NCI-H345 (cell line): ENCODE measurements at places on chromosomes 2 and 18.
A peak's percentile ranks its signal among the peaks of the same experiment; 100 is the strongest.

GRCh38 chr2:144132357-144132756 is 387.6 kb downstream of the ZEB2 start:
- no peak for DNase-seq

GRCh38 chr2:199404841-199405240 is 52.9 kb downstream of the SATB2 start:
- DNase-seq, result no peak

GRCh38 chr2:217903859-217904613 is 98.8 kb downstream of the TNS1 start:
- no peak for DNase-seq

DNA sequence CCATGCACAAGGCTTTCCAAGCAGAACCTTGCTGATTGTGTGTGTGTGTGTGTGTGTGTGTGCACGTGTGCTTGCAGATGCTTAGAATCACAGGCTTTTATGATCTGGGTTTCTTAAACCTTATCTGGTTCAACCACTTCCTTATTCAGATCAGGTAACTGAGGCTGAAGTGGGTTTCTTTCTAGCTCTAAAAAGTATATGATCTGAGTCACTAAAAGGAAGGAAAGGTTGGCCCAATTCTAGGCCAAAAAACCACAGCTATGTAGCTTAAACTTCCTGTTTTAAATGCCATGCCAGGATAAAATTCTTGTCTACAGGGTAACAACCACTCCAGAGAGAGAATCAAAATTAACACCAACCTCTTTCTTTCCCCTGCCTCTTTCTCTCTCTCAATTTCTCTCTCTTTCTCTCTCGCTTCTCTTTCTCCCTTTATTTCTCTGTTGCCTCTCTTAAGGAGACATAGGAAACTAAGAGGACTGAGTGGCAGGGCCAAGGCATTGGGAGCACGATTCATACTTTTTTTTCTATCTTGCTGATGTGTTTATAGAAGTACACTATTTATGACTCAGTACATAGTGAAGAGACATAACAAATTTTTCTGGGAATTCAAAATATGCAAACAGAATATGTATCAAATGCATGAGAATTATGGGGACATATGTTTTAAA is 140.3 kb downstream of the TRIB2 start:
- no peak for DNase-seq

DNA sequence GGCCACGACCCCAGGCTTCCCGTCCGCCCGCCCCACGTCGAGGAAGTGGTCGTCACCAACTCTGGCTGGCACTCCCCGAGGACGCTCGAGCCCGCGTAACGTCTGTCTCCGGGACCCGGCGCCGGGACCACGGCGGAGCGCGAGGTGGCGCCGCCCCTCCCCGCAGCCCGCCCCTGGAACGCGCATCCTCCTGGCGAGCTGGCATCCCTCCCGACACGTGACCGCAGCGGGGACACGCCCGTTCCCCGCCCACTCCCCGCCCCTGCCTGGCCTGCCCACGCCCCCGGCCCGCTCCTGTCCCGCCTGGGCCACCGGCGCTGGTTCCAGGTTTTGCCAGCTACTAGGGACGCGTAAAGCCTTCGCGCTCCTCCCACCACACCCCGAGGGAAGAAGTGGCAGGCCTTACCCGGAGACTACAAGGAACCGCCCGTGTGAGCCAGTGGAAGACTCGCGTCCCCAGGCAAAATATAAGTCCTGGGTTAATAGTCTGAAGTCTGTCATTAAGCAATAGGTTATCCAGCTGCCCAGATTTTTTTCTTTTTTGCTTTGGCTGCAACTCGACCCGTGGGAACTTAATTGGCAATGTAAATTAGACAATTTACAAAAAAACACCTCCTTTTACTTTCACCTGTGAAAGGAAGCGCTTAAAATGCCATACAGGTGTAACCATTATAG is at the start of gene OSBPL1A:
OSBPL1A (minus strand) TSS at position 131 of the 675 bp plus-strand sequence. CDS start 20,291 bp downstream, outside the sequence.
- peak; percentile 96 for DNase-seq

DNA sequence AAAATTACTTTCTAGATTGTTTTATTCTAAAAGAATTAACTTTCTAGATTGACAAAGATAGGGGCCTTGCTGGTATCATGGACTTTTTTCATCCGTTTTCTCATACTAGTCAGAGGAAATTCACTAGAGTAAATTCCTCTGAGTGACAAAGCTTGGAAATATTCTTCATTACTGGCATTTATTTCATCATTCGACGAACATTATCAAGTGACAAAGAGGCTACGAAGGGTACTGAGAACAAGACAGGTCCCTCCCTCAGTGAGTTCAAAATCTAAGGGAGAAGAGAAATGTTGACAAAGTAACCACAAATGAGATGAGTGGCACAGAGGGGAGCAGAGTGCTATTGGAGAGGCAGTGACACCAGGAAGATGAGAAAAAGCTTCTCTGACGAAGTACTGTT is 4.3 kb downstream of the EPG5 start:
- no peak for DNase-seq

DNA sequence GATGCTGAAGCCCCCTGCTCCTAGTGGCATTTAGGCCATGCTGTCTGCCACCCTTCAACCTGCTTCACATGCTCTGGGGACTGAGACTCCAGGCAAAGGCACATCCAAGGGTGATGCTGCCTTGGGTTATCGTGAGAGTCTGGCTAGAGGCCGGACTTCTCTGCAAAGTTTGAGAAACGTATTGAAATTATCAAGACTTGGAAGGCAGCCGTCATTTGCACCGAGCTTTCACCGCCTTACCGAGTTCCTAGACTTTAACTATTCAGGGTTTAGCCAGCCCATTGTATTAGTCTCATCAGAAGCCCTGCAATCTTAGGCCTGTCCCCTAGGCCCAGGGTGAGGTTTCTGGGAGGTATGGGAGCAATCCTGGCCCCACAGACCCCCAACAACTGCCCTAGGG is 34.0 kb downstream of the RDH14 start:
- no peak for DNase-seq

DNA sequence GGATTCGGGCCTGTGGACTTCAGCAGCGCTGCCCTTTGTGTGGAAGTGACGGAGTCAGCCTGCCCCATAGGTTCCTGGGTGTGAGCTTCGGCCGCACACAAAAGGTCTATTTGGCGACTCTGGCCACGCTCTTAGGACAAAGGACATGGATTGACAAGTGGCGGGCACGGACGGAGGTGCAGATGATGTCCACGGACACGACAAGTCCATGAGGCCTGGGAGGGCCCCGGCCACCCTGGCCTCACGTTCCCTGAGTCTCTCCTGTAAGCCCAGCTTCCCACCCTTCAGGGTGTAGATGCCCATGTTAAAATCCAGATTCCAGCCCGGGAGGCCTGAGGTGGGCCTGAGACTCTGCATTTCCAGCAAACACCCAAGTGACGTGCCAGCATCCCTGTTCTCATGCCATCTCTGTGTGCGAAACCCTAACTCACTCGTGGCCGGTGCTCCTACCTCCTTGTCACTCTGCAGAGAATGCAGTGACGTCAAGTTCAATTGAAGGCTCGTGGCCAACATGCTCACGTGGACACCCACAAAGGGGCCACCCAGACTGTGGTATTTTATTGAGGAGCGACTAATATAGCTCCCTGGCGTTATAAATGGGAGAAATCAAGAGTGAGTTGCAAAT is 111.7 kb downstream of the RTP5 start:
- DNase-seq, result no peak

DNA sequence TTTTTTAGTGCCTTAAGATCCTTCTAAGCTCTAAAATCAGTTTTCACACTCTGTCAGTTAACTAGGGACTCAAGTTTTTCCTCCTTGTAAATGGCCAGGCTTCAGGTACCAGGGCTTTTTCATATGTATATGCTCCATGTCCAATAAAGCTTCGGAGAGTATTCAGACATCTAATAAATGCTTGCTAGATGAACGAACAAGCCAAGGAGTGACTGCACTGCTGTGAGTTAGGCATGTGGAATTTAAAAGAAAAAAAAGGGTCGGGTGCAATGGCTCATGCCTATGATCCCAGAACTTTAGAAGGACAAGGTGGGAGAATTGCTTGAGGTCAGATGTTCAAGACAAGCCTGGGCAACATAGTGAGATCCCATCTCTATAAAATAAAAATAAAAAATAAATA is 81.9 kb downstream of the CDH2 start:
- DNase-seq, result no peak

DNA sequence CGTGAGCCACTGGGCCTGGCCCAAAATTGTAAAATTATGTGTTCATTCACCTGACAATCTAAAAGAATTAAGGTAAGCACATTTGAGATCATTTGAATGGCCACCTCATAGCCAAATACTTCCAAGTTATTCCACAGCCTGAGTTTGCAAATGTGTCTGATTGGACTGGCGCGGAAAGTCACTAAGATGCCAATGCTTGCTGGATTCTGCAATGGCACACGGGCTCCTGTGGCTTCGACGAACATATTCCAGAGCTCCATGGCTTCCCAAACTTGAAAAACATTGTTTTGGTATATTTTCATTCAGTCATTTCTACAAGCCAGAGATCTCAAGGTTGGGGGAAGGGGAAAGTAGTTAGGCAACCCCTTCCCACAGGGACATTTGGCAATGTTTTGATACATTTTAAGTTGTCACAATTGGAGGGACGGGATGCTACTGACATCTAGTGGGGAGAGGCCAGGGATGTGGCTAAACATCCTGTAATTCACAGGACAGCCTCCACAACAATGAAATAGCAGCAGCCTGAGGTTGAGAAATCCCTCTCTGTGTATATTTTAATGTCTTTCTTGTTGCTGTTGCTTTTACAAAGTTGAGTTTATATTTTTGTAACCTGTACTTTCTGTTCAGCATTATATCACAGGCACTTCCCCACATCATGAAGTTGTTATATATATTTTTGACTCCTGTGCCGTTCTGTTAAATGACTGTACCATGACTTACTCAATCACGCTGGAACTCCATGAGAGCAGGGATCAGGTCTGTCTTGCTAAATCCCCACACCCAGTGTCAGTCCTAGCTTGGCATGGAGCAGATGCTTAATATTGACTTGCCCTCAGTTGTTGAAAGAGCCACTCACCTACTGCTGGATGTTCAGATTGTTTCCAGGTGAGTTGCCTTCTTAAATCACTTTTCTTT is 56.9 kb downstream of the COL4A4 start:
- peak; percentile 49 for DNase-seq

DNA sequence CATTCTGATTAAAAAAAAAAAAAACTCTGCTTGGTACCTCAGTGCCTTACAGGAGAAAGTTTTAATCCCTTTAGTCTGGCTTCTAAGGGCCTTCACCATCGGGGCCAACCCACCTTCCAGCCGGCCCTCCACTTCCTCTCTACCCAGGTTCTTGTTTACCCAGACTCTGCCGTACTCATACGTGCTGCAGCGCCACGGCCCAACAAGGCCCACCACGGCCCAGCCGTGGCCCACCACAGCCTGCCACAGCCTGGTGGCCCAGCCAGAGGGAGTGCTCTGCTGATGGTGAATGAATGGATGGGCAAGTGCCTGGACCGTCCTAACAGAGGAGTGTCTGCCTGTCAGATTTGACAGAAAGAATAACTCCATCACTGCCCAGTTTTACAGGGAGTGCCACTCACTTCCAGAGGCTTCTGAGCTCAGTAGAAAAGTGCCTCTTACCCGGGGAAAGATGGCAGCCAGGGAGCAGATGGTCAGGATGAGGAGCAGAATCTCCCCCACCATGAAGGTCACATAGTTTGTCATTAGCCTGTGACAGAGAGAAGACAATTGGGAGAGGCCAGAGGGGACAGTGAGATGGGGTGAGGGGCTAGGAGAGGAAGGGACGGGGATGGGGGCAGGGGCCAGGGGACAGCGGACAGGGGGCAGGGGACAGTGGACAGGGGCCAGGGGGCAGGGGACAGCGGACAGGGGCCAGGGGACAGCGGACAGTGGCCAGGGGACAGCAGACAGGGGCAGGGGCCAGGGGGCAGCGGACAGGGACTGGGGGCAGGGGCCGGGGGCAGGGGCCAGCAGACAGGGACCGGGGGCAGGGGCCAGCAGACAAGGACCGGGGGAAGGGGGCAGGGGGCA is 38.2 kb downstream of the CENPO start:
- DNase-seq, result no peak

DNA sequence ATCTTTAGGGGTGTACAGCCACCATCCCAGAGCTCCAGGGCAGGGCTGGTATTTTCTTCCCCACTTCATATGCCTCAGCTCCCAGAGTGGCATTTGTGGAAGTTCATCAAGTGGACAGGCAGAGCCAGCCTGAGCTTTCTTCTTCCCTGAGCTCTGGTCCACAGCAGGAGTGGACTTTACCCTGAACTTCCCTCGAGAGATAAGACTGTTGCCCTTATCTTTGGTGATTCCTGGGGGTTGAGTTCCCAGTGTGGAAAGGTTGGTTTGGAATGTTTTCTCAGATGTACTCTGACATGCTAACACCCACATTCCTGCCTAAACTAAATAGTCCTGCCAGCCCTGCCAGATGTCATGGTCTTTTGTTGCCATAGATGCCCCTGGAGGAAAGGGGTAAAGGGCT is 62.0 kb upstream of the LGALSL start:
- no peak for DNase-seq
